ENCODE measurements at places on chromosomes 6 and 20.
A peak's percentile ranks its signal among the peaks of the same experiment; 100 is the strongest.

DNA sequence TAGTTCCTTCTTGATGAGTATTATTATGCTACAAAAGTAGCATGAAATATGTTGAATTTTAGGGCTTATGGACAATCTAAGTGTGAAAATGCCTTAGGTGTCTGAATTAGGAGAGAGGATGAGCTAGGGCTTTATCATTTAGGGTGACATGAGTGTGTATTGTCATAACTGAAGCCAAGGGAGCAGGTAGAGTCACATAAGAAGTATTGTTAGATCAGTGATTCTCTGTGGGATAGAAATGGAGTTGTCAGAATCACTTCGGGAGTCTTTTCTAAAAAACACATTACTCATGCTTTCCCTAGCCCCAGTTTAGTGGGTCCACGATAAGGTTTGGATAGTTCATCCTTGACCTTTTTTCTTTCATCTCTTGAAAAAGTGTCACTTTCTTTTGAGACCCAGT lies 16.4 kb downstream of the ZFAND3 start:
- DNase-seq = no peak

DNA sequence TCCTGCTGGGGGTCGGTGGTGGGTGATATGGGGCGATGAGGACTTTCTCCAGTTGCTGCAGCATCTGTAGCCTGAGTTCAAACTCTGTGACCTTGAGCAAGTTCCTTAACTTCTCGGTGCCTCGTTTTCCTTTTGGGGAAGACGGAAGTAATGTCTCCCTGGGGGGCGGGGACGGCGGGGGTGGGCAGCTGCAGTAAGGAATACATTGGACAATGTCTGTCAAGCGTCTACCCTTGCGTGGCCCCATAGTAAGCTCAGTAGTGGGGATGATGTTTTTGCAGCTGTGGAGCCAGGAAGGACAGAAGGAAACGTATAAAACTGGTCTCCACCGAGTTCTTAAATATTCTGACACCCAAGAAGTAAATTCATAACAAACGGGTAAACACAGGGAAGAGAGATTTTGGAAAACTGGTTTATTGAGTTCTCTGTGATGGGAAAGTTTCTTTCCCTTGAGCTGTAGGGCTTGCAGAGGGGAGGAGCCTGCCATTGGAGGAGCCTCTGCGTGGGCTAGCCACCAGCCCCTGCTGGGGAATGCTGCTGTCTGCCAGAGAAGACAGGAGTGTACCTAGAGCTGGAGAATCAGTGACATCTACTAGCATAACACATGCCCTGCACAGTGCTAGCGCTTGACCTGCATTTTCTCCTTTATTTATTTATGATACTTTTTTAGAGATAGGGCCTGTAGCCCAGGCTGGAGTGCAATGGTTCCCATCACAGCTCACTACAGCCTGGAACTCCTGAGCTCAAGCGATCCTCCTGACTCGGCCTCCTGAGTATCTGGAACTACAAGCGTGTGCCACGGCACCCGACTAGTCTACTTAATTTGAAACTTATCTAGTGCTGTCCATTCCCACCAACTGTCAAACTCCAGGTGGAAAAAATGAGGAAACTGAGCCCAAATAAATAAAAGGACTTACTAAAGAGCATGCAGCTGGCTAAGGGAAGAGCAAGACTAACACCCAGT lies 1.2 kb upstream of the ACSS1 start:
- DNase-seq = peak; percentile 68

DNA sequence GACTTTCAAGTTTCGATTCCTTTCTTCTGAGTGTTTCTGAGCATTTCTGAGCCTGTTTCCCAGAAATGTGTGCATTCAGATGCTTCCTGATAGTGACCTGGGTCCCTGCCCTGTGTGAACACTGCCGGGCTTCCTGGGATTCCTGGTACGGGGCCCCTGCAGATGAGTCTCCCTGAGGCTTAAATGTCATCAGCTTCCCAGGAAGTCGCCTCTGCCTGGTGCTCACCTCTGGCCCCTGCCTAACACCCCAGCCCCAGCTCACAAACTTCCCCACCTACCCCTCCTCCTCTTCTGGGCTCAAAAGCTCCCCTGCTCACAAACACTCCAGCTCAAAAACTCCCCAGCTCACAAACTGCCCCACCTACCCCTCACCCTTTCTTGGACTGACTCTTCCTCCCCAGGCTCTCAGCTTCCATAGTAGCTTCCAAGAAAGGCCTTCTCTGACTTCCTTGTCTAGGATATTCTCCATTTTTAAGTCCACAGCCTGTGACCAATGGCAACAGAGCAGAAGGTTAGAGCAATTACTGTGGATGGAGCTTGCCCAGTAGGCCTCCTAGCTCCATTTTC lies 42.0 kb downstream of the TGM2 start:
- DNase-seq = no peak

DNA sequence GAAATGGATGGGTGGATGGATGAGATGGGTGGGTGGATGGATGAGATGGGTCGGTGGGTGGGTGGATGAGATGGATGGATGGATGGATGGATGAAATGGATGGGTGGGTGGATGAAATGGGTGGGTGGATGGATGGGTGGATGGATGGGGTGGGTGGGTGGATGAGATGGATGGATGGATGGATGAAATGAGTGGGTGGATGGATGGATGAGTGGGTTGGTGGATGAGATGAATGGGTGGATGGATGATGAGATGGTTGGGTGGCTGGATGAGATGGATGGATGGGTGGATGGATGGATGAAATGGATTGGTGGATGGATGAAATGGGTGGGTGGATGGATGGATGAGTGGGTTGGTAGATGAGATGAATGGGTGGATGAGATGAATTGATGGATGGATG lies 35.7 kb downstream of the THBS2 start:
- no peak for DNase-seq

DNA sequence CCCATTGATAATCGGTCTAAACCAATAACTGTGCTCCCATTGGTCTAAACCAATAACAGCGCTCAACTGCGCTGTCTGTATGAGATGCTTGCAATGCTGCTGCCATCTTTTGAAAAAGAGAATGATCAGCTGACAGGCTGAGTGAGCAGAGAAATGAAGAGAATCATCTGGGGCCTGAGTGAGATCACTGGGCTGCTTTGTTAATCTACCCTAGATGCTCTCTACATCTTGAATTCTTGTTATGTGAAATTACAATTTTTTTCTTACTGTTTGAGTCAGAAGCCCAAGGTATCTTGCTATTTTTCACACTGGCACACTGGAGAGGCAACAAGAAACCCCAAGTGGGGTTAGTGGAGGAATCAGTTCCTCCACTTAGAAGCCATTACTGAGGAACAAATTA lies 91.5 kb upstream of the GCM1 start:
- DNase-seq = no peak

DNA sequence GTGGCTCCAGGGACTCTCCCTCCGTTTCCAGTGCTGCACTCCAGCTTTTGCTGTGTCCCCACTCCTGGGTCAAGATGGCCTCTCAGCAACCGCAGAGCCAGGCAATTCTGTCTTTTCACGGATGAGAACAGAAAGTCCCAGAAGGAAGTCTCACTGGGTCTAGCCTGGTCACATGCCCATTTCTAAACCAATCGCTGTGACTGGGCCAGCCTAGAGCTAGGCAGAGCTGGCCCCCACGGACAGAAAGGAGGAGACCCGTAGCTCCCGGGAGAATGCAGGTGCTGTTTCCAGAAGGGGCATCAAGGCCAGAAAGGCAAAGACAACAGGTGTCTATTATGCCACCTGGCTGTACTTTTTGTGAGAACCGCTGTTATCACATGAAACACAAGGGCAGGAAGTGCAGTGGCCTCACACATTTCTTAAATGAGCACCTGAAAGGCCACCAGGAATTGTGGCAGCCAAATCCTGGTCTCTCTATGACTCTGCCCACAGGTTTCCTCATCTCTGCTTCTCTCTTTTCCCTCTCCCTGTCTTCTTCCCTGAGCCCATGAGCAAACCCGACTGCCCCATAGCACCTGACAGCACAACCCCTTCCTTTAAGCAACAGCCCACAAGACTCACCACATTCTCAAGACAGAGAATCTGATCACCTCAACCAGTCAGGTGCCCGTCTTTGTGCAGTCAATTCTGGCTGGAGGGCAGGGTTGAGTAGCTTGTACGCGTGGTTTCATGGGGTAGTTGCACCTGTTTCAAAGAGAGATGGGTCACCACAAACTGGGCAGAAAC lies 37.1 kb upstream of the B4GALT5 start:
- no peak for DNase-seq

GRCh38 chr20:36745927-36746659 lies at the start of gene NDRG3:
Gene NDRG3, minus strand, starts transcription at chr20:36746090. Its CDS starts 24,355 bp downstream, at chr20:36721735.
- DNase-seq = peak; percentile 98

DNA sequence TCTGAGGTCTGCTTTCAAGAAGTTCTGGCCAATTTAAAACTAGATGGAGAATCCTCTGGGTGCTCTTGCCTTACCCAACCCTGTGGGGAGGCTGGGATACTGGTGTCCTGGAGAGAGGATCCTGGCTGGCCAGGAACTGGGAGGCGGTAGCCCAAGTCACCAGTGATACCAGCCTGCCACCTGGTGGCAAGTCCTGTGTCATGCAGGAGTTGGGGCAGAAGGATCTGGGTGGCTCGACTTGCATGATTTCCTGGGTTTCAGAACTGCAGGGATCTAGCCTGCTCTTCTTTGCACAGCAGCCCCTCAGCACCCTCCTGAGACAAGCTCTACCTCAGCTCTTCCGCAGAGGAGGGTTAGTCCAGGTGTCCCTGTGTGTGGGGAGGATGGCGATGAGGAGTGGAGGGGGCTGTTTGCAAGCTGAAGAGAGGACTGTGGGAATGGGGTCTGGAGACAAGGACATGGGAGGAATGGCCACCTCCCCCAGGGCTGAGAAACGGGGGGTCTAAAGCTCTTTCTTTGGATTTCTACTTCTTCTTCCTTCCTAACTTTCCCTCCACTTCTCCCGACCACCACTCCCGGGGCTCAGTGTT lies 4.2 kb downstream of the KCNK17 start:
- DNase-seq = peak; percentile 84

DNA sequence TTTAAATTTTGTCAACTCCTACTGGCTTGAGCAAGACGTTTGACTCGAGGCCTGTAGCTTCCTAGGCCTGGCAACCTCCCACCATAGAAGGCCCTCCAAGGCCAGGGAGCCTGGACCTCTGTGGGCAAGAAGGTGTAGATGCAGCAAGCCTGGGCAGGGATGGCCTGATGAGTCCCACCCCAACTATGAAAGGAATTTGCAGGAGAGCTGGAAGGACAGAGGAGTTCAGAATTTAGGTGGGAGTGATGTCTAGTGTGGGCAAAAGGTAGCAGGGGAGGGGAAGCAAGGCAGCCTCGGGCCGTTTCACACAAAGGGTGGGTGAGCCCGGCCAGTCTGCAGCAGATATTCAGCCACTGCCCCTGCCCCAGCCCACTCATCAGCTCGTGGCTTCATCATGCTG lies 245.2 kb downstream of the CDH26 start:
- no peak for DNase-seq

- no peak for DNase-seq
Measured at GRCh38 chr6:128343706-128344105, 176.7 kb downstream of the PTPRK start.

- DNase-seq = no peak
Measured at GRCh38 chr6:33732817-33733708, 13.6 kb downstream of the IP6K3 start.

GRCh38 chr6:73006146-73006545 lies 219.2 kb downstream of the KHDC1L start:
- DNase-seq = no peak

GRCh38 chr6:74889635-74890034 lies 316.2 kb downstream of the COL12A1 start:
- no peak for DNase-seq

GRCh38 chr6:116476002-116476678 lies 15.0 kb downstream of the CALHM6 start:
- peak; percentile 87 for DNase-seq

- peak; percentile 80 for DNase-seq
Measured at GRCh38 chr6:51959744-51960383, 127.5 kb downstream of the PKHD1 start.

DNA sequence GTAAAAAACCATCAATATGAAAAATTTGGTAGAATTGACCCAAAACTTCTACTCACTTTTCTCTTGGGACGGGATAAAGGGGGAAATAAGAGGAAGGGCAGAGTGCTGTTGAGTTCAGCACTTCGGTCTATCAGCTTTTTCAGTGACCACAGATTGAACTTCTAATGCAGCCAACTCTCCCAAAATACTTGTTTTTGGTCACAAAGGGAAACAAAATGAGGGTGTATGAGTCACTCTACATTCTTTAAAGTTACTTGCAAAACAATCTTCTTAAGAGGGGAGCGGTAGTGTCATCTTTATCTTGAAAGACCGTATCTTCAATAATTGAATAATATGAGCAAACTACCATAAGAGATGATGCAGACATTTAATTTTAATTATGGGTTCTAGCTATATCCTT lies 661.3 kb downstream of the CD109 start:
- DNase-seq = no peak

GRCh38 chr6:169959136-169960002 lies 207.9 kb downstream of the ERMARD start:
- DNase-seq = peak; percentile 45

GRCh38 chr6:26475823-26476729 lies 18.3 kb downstream of the BTN2A1 start:
- DNase-seq = no peak

- no peak for DNase-seq
Measured at GRCh38 chr6:165660857-165661663, 2.0 kb downstream of the PDE10A start.

GRCh38 chr6:125149256-125150144 lies 4.1 kb upstream of the TPD52L1 start:
- no peak for DNase-seq

GRCh38 chr6:136599329-136600011 lies 49.2 kb upstream of the MAP7 start:
- DNase-seq = no peak

- peak; percentile 37 for DNase-seq
Measured at GRCh38 chr6:113857556-113858479, 673 bp downstream of the MARCKS start.

GRCh38 chr20:19737025-19737424 lies 21.0 kb upstream of the RIN2 start:
- DNase-seq = peak; percentile 28

DNA sequence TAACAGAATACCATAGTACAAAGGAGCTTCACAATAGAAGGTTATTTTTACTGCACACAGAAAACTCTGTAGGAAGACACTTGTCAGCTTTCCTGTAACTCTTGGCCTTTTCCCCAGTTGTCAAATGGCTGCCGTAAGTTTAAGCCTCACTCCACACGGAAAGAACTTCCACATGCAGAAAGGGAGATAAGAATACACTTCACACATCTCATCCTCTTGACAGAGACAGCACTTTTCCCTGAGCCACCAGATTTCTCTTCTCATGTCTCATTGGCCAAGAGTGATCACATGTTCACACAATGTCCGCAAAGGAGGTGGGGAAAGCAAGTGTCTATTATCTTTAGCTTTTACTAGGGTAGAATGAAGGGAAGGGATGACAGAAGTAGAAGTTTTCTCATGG lies 540.7 kb downstream of the HAO1 start:
- DNase-seq = no peak

- DNase-seq = no peak
Measured at GRCh38 chr20:18032977-18033892, 24.5 kb downstream of the OVOL2 start.

Data from hematopoietic multipotent progenitor cell treated with erythropoietin and hydrocortisone succinate and interleukin-3 and kit ligand, for 4 days (in vitro differentiated cells).